GM12878 (cell line): ENCODE measurements at places on chromosomes 7 and 10. TPM values are rescaled to one million over a fixed set of nuclear protein-coding genes. Genes with fewer than 3 reads are reported as not detected.

SEMA3E gene
- total RNA-seq = 1.4 and 2.0 TPM in 2 replicates

PLEKHS1 gene
- not detected in 2 replicates for total RNA-seq

TUBAL3 gene
- not detected in 2 replicates for total RNA-seq

SLC16A12 gene
- not detected in 2 replicates for total RNA-seq

ARHGAP22 gene
- total RNA-seq = 0.18 and 0.45 TPM in 2 replicates

TBX20 gene
- not detected in 2 replicates for total RNA-seq

SUN1 gene
- total RNA-seq = 69.3 and 75.8 TPM in 2 replicates

GRCh38 chr7:93723424-93724124 is 149.1 kb upstream of the CALCR start:
- H3K4me1 ChIP-seq = no peaks in the 10 kb centered on the region
- no peak overlapping the region for H3K27ac ChIP-seq
- H3K36me3 ChIP-seq = no peaks in the 10 kb centered on the region
- no peak for DNase-seq

DNA sequence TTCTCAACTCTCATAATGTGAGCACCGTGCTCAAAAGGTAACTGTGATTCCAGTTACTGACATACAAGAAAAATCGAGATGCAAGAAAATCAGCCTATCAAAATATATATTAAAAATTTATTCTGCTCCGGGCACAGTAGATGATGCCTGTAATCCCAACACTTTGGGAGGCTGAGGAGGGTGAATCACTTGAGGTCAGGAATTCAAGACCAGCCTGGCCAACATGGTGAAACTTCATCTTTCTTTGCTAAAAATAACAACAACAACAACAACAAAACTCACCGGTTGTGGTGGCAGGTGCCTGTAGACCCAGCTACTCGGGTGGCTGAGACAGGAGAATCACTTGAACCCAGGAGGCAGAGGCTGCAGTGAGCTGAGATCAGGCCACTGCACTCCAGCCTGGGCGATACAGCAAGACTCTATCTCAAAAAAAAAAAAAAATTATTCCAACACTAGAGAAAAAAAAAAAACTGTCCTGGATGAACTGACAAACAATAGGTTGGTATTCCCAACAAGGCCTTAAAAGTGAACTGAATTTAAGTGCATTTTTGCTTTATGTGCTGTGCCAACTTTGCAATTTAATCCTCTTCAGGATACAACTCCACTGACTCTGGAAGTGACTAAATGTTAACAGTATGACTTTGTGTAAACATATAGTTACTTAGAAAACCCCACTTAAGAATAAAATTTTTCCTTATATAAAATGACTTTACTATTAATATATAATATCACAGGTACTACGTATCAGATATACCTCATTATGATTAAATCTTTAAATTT is 51.1 kb downstream of the JMJD1C start:
- no peaks in the 10 kb centered on the region for H3K36me3 ChIP-seq
- H3K27me3 ChIP-seq = no peaks in the 10 kb centered on the region
- H3K4me3 ChIP-seq = no peak overlapping the region
- no peaks in the 10 kb centered on the region for H3K4me1 ChIP-seq
- no peak overlapping the region for H3K27ac ChIP-seq

DNA sequence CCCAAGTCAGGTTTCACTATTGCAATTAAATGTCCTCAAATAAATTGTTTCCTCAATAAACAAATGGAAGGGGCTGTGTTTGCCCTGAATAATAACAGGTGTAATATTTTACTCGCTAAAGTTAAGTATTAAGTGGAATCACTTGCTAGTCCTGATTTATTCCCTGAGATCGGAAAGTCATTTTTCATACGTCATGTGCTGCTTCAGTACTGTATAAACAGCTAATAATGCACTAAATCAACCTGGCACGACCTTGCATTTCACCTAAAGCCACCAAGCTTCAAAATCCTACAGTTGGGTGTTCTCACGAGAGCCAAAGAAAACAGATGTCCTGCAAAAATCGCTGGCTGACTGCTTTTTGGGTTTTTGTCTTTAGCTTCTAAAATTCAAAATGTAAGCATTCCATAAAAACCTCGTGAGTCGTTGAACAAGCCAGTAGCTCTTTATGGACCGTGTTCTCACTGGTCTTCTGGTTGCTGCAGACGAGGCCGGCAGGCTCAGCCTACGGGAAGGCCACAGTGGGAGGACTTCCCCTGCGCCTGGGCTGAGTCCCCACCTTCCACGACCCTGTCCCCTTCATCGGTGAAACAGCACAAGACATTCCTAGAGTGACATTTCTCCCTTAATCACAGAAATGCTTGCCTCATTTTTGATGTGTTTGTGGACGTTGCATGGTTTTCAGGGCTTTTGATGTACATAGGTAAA is 17.9 kb upstream of the MNX1 start:
- no peak for DNase-seq
- H3K27me3 ChIP-seq = peaks cover 2% of the 10 kb centered on the region; the same call in 1 of the 2 replicates
- H3K4me1 ChIP-seq = no peaks in the 10 kb centered on the region

DNA sequence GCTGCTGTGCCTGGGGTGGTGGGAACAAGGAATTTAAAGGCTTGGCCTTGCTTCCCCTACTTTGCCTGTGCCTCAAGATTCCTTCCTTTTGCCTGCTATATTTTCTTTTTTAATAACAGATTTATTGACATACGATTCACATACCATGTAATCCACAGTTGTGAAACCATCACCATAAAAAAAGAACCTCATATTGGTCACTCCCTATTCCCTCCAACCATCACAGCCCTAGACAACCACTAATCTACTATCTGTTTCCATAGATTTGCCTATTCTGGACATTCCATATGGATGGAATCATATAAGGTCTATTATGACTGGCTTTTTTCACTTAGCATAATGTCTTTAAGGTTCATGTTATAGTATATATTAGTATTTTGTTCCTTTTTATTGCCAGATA is 59.3 kb upstream of the TRIM8 start:
- no peak overlapping the region for H3K27ac ChIP-seq
- H3K27me3 ChIP-seq = no peaks in the 10 kb centered on the region
- H3K4me3 ChIP-seq = no peak overlapping the region
- no peak for DNase-seq
- H3K36me3 ChIP-seq = no peaks in the 10 kb centered on the region

- H3K4me3 ChIP-seq = no peak overlapping the region
- no peak overlapping the region for H3K27ac ChIP-seq
- H3K36me3 ChIP-seq = no peaks in the 10 kb centered on the region
- peaks cover 8% of the 10 kb centered on the region; the same call in 1 of the 2 replicates for H3K4me1 ChIP-seq
- DNase-seq = peak; percentile 56
- H3K27me3 ChIP-seq = no peaks in the 10 kb centered on the region
Measured at GRCh38 chr7:24135003-24135817, 148.8 kb upstream of the NPY start.

DNA sequence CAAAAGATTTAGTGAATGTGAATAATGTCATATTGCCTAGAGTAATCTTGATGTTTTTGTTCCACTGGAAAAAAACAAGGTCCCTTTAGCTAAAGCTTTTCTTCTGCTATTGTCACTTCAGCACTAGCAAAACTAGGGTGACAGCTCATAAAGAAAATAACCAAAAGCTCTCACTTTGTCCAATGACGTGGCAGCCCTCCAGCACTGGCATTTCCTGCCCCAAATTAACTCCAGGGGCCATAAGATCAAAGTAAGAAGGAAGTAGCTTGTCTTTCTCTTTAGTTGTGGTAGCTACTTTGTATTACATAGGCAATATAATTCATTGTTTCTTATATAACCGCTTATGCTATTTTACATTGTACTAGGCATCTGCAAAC is 47.3 kb downstream of the LRRN3 start:
- H3K4me3 ChIP-seq = peak overlapping the region; percentile 40; the same call in 1 of the 2 replicates
- no peaks in the 10 kb centered on the region for H3K27me3 ChIP-seq
- H3K4me1 ChIP-seq = peaks cover 9% of the 10 kb centered on the region; the same call in 1 of the 2 replicates
- H3K36me3 ChIP-seq = no peaks in the 10 kb centered on the region

DNA sequence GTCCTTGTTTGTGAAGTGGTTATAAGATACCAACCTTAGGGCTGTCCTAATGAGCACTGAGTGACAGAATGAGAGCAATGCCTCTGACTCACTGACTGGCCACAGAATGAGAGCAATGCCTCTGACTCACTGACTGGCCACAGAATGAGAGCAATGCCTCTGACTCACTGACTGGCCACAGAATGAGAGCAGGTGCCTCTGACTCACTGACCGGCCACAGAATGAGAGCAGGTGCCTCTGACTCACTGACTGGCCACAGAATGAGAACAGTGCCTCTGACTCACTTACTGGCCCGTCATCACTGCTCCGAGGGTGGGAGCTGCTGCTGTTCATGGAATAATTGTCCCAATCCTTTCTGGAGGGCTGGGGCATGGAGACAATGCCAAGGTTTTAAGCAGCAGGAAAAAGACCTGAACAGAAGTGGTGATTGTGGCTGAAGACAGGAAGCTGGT is 265.2 kb upstream of the PPP2R2D start:
- peaks cover 3% of the 10 kb centered on the region; the same call in 1 of the 2 replicates for H3K4me1 ChIP-seq
- no peak overlapping the region for H3K27ac ChIP-seq
- H3K4me3 ChIP-seq = no peak overlapping the region
- no peaks in the 10 kb centered on the region for H3K36me3 ChIP-seq
- DNase-seq = no peak

GRCh38 chr10:72449941-72450441 is 95.3 kb upstream of the DNAJB12 start:
- no peaks in the 10 kb centered on the region for H3K4me1 ChIP-seq
- no peaks in the 10 kb centered on the region for H3K36me3 ChIP-seq
- no peaks in the 10 kb centered on the region for H3K27me3 ChIP-seq
- H3K4me3 ChIP-seq = no peak overlapping the region

DNA sequence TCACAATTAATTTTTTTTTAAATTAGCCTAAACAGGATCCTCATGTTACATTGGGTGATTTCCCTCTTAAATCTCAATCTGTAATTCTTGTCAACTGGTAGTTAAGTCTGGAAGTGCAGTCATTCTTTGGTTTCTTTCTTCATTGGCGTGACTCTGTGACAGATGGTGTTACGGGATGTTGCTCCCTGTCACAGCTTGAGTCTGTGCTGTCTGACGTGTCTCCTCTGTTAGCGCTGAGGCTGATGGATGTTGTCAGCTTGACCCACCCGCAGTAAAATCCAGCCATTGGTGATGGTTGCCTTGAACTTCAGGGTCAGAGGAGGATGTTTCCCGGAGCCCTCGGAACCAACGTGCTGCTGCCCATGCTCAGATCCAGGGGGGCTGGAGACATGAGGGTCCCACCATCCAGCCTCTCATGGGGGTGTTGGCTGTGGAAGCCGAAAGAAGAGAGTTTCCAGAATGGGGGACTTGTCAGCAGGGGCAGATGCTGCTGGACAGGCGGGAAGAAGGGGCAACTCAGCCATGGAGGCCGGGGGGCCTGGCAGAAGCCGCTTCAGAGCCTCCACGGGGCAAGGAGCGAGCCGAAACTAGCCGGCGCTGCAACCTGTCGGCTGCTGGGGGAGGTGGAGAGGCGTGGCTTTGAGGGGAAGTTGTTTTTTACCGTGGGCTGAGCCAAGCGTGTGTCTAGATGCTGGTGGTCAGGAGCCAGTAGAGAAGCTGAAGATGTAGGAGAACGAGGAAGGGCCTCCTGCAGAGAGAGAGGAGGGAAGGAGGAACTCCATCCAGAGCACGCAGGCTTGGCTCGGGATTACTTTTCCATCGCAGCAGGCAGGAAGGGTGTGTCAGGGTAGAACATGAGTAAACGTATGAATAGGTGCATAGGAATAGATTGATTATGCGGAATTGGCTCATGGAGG is 3.5 kb downstream of the SUN1 start:
- H3K36me3 ChIP-seq = peaks cover 4% of the 10 kb centered on the region; the same call in 1 of the 2 replicates
- H3K27ac ChIP-seq = no peak overlapping the region; the same call in 1 of the 2 replicates
- no peak for DNase-seq
- H3K27me3 ChIP-seq = no peaks in the 10 kb centered on the region
- H3K4me1 ChIP-seq = peaks cover 18% of the 10 kb centered on the region
- H3K4me3 ChIP-seq = no peak overlapping the region

- no peaks in the 10 kb centered on the region for H3K36me3 ChIP-seq
- no peak overlapping the region for H3K27ac ChIP-seq
- H3K4me3 ChIP-seq = no peak overlapping the region
- H3K4me1 ChIP-seq = no peaks in the 10 kb centered on the region
- no peak for DNase-seq
Measured at GRCh38 chr7:154569916-154570315, 433.0 kb downstream of the PAXIP1 start.

GRCh38 chr7:137880432-137880831 is 33.7 kb upstream of the DGKI start:
- no peak overlapping the region for H3K4me3 ChIP-seq
- H3K36me3 ChIP-seq = peaks cover 30% of the 10 kb centered on the region
- H3K27me3 ChIP-seq = no peaks in the 10 kb centered on the region

GRCh38 chr10:3193751-3194150 is 21.2 kb upstream of the PITRM1 start:
- no peak overlapping the region for H3K27ac ChIP-seq
- DNase-seq = no peak
- H3K4me3 ChIP-seq = no peak overlapping the region
- no peaks in the 10 kb centered on the region for H3K36me3 ChIP-seq

- peaks cover 30% of the 10 kb centered on the region for H3K36me3 ChIP-seq
- H3K27me3 ChIP-seq = no peaks in the 10 kb centered on the region
- DNase-seq = no peak
- H3K4me3 ChIP-seq = no peak overlapping the region
Measured at GRCh38 chr10:48780341-48780740, 95.7 kb downstream of the WDFY4 start.

- no peak overlapping the region for H3K4me3 ChIP-seq
- DNase-seq = no peak
- no peak overlapping the region for H3K27ac ChIP-seq
- H3K4me1 ChIP-seq = no peaks in the 10 kb centered on the region
- H3K36me3 ChIP-seq = no peaks in the 10 kb centered on the region
- H3K27me3 ChIP-seq = peaks cover 2% of the 10 kb centered on the region; the same call in 1 of the 2 replicates
Measured at GRCh38 chr10:86188796-86189558, 177.6 kb downstream of the GRID1 start.

- H3K27ac ChIP-seq = no peak overlapping the region
- no peaks in the 10 kb centered on the region for H3K27me3 ChIP-seq
- DNase-seq = no peak
- no peak overlapping the region for H3K4me3 ChIP-seq
- H3K36me3 ChIP-seq = no peaks in the 10 kb centered on the region; the same call in 1 of the 2 replicates
Measured at GRCh38 chr7:96233528-96234154, 88.3 kb downstream of the SLC25A13 start.

- H3K27ac ChIP-seq = no peak overlapping the region
- H3K4me1 ChIP-seq = no peaks in the 10 kb centered on the region
- no peaks in the 10 kb centered on the region for H3K27me3 ChIP-seq
- H3K36me3 ChIP-seq = no peaks in the 10 kb centered on the region
Measured at GRCh38 chr10:28628184-28628893, 49.0 kb upstream of the BAMBI start.

DNA sequence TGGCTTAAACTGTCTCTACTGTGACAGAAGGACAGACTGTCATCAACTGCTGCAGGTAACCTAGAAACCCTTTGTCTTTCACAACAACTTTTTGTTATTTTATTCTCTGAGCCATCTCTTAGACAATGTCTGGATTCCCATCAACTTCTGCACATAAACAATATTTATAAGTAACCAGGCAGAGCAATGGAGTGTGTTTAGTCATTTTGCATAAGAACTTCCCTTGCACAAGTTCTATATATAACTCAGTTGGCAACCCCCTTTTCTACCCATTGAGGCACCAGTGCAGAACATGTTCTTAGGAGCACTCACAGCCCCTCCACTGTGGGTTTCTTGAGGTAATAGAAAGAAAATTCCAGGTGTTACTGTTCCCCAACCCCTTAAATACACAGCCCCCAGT is 65.0 kb upstream of the IL6 start:
- H3K36me3 ChIP-seq = no peaks in the 10 kb centered on the region
- H3K27me3 ChIP-seq = no peaks in the 10 kb centered on the region
- no peak for DNase-seq
- H3K4me1 ChIP-seq = peaks cover 4% of the 10 kb centered on the region; the same call in 1 of the 2 replicates
